ENCODE measurements at places on chromosomes 1 and 21.

GRCh38 chr1:173253046-173253445 lies 45.9 kb upstream of the TNFSF4 start:
- DNase-seq, result no peak

- no peak for DNase-seq
Measured at GRCh38 chr21:26167593-26167992, 3.0 kb downstream of the APP start.

GRCh38 chr1:25996966-25997827 lies 666 bp downstream of the PAFAH2 start:
- peak; percentile 35 for DNase-seq

GRCh38 chr21:23160914-23161313 lies 2162.7 kb downstream of the NCAM2 start:
- no peak for DNase-seq

GRCh38 chr1:18511874-18512150 lies 31.1 kb downstream of the KLHDC7A start:
- DNase-seq, result no peak

- DNase-seq, result no peak
Measured at GRCh38 chr1:28358716-28359115, 10.8 kb upstream of the PHACTR4 start.

GRCh38 chr1:151976858-151977257 lies 16.8 kb downstream of the S100A10 start:
- no peak for DNase-seq

DNA sequence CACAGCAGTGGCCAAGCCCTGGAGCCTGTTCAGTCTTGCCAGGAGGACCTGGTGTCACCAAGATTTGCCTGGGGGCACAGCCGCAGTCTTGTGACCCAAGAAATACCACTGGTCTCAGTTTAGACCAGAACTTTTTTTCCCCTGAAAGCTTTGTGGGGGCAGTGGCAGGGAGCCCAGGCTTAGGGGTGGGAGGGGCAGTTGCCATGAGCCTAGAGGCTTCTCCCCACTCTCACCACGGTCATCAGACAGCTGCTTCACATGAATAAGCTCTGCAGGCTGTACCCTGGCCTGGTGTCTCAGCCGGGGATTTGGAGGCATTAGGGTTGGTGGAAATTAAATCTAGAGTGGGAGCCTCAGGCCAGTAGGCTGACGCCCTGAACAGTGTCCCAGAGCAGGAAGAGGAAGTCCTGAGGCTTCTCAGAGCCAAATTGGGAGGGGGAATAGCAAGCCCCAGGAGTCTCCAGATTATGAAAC lies 73.7 kb downstream of the SLC16A1 start:
- DNase-seq, result no peak

DNA sequence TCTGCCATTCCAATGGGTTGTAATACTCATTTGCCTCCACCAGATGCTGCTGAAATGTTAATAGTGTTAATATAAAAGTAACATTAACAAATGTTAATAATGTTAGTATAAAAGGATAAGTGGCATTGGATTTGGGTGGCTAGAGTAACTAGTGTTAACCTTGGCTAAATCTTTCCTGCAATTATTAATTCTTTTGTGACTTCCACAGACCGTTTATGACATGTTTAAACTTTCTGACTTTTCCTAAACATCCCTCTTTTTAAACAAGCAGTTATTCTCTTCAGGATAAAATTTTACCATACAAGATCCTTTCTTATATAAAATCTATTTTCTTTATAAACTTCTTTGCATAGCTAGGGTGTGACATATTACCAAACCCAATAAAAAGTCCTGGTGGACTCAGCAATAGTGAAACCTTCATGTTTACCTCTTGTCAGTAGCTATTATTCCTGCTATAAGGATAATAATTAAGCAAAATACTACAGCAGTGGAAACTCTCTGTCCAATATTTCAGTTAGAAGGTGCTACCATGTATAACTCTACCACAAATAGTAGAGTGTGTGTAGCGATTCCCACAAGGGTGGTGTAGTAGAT lies 41.5 kb downstream of the CCDC30 start:
- no peak for DNase-seq

DNA sequence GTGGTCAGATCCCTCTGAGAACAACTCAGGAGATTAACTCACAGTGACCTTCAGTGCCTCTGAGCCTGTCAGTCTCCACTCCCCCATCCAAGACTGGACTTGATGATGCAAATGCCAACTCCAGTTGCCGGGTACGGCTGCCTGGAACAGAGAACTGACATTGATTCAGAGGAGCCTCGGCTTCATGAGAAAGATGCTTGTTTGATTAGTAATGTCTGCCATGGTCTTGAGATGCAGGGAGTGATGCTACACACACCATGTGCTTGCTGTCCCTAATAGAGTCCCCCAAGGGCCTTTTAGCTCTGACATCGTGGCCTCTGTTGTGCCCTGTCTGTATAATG lies 51.8 kb upstream of the LRP8 start:
- no peak for DNase-seq

DNA sequence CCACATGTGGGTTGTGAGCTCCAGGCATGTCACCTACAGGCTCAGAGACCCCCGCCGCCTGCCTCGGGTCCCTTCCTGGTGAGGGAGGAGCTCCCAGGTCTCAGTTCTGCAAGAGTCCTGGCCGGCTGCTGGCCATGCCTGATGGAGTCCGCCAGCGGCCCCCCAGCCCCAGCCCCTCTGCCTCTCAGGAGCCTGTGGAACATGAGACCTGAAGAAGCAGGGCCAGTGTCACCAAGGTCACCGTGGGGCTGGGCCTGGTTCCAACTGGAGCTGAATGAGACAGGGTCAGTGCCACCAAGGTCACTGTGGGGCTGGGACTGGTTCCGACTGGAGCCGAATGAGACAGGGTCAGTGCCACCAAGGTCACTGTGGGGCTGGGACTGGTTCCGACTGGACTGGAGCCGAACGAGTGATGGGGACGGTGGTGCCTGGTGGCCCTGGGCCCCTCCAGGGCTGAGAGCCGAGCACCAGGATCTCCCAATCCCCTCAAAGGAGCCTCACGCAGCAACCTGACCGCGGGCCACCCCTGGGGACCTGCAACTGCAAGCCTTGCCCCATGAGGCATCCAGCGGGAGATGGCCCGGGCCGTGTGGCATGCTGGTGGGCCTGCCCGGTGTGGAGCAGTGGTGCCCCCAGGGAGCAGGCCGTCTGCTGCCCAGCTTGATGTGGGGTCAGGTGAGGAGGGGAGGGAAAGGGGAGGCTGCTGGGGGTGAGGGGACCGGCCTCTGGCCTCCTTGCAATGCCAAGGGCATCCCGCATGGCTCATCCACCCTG lies 14.5 kb upstream of the PTTG1IP start:
- no peak for DNase-seq

DNA sequence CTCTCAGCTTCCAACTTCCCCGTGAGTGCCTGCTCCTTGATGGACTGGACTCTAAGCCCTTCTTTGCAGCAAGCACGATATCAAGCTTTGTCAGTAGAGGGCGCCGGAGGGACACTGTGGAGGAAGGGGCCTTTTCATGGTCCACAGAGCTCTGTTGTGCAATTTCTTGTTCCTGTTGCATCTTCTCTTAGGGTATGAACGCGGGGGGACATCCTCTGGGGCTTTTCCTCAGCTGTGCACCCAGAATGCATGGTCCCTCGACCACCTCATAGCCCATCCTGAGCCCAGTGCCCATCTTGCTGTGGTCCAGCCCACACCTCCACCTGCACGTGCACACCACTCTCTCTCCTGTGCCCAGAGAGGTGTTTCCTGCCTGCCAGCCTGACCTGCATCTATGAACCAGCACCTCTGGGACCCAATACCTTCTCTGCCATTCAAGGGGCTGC lies 556.8 kb downstream of the PTPRU start:
- DNase-seq, result peak; percentile 60

- no peak for DNase-seq
Measured at GRCh38 chr1:222334026-222334680, 213.8 kb downstream of the HHIPL2 start.

DNA sequence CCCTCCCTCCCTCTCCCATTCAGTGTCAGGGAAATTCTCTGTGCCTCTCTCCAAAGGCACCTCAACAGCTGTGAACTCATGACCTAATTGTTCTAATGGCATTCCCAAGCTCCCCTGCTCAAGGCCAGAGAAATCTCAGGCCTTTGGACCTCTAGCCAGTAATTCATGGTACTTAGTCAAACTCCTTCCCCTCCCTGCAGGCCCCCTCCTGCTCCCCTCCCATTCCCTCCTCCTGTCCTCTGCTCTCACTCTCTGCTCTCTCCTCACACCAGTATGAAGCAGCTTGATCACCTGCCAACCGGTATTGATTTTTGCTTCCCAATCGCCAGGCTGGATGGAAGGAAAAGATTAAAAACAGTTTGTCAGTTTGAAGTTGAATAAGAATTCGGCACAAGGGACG lies 370.5 kb upstream of the PBX1 start:
- no peak for DNase-seq

DNA sequence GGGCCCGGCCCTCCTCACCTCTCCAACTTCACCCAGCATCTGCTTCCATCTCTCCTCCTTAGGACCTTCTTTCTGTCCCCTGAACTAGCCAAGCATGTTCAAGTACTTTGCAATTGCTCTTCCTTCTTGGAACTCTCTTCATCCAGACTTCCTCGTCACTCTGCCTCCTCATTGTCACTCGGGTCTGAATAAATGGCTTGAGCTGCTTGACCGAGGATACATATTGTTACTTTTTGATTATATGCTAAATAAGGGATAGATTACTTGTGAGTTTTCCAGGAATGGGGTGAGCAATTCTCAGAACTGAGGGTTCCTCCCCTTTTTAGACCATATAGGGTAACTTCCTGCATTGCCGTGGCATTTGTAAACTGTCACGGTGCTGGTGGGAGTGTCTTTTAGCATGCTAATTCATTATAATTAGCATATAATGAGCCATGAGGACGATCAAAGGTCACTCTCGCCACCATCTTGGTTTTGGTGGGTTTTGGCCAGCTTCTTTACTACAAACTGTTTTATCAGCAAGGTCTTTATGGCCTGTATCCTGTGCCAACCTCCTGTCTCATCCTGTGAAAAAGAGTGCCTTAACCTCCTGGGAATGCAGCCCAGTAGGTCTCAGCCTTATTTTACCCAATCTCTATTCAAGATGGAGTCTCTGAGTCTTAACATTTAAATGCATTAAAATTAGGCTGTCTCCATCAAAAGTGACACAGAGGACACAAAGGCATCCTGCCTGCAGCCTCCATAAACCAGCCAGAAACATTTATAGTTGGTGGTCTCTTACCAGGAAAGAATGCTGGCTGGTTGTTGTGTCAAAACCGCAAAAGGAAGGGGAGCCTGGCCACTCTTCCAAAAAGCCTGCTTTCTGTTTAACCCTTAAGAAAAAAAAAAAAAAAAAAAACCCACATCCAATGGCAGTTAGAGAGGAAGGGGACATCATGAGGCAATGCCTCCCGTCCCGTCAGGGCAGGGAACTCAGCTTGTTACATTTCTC lies 179.3 kb downstream of the KAZN start:
- DNase-seq, result no peak

DNA sequence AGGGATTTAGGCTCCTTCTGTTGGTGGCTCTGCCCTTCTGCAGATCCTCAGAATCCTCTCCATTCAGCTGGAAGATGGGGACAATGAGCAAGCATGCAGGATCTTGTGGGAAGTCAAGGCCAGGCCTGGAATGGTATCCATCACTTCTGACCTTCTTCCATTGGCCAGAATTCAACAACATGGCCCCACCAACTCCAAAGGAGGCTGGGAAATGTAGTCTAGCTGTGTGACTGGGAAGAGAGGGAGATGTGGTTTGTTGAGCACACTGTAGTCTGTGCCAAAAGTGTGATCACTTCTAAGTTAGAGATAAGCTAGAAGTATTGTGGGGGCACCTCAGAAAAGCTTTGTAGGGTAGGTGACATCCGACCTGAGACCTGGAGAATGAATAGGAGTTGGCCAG lies 60.4 kb upstream of the WNT4 start:
- no peak for DNase-seq

- no peak for DNase-seq
Measured at GRCh38 chr21:41923186-41923585, 30.6 kb downstream of the C2CD2 start.

GRCh38 chr1:75797273-75797588 lies 549 bp downstream of the MSH4 start:
- no peak for DNase-seq

GRCh38 chr1:107879346-107879745 lies 85.6 kb downstream of the VAV3 start:
- DNase-seq, result no peak

GRCh38 chr1:17538428-17539117 lies 925 bp upstream of the ARHGEF10L start:
- DNase-seq, result no peak

DNA sequence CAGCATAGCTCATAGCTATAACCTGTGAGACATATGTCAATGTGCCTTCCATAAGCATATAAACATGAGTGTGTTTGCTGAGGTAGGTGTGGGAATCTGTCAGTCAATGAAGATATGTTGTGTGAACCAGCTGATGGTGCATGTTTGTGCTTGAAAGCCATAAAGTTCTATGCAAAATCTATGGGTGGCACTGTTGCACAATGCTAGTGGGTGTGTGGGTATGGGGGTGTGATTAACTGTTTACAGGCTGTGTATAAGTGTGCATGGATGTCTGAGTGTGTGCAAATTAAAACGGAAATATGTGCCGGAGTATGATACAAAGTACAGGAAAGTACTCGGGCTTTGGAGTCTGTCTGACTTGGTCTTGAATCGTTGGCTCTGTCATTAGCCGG lies 1.0 kb upstream of the ATP2B4 start:
- peak; percentile 53 for DNase-seq

DNA sequence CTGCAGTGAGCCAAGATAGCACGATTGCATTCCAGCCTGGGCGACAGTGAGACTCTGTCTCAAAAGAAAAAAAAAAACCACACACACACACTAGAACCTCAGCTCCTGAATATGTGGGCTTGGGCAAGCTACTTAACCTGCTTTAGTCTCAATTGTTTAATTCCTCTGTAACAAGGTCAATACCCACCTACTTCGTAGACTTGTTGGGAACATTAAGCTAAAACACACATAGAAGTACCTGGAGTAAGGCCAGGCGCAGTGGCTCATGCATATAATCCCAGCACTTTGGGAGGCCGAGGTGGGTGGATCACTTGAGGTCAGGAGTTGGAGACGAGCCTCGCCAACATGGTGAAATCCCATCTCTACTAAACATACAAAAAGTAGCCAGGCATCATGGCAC lies 77.1 kb downstream of the CLSTN1 start:
- no peak for DNase-seq

DNA sequence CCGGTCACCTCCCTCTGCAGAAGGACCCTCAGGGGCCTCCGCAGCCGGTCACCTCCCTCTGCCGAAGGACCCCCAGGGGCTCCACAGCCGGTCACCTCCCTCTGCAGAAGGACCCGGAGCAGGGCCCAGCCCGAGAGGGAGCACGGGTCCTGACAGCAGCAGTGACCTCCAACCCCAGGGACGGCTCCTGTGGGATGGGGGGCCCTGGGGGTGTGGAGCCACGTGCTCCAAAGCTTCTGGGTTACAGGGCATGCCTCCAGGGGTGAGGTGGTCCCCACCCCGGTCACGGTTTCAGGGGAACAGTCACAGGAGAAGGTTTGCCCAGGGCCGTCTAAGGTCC lies 40.3 kb downstream of the SLC19A1 start:
- no peak for DNase-seq

- no peak for DNase-seq
Measured at GRCh38 chr1:209430107-209430506, 153.4 kb upstream of the CAMK1G start.

- no peak for DNase-seq
Measured at GRCh38 chr1:118081387-118081786, 103.6 kb downstream of the SPAG17 start.

Measured in substantia nigra (tissue), 51 donors.